ENCODE measurements at places on chromosomes 2 and 18.

- no peak for DNase-seq
These were observed 5.9 kb downstream of the GYPC start for GRCh38 chr2:126661702-126662500.

DNA sequence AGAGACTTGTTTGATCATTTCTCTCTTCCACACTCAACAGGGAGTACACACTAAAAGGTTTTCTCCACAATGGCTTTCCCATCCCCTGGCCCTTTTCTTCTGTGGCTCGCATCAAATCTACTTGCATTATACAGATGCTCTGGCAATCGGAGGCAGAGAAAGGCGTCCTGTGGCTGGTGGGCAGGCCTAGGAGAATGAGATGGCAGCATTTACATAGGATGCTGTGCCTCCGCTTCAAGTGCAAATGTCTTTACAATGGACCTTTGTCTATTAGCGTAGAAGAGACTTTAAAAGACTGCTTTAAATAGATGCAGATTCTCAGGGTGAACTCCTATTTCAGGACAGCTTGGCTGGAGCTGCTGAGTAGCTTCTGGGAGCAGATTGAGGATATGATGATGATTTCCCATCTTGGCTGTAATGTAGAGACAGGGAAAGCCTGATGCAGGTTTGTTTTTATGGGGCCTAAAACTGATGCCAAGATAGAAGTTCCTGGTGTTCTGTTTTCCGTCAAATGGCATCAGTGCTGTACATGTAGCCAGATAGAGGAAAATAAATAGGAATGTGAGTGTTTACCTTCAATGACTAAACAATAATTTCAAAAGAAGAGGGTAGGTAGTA is 423.4 kb downstream of the RND3 start:
- no peak for DNase-seq

DNA sequence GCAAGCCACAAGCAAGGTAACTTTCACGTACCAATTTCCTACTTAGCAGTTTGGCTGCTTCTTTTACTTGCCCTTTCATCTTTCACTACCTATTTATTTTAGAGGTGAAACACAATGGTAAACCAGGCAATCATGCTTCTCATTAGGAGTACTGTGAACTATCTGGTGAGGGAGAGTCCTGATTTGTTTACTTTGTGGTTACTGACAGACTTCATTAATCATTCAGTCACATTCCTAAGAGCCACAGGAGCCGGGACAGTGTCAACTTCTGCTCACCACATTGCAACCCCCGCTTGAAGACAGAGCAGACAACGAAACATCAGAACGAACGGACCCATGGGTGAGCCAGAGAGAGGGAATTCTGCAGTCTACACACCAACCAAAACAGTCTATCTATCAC is 28.8 kb downstream of the TUBB6 start:
- DNase-seq: no peak

- DNase-seq: peak; percentile 8
These were observed 1.3 kb upstream of the UBE2E3 start for GRCh38 chr2:180978903-180979748.

GRCh38 chr2:118987886-118988285 is 45.9 kb downstream of the MARCO start:
- no peak for DNase-seq

GRCh38 chr2:97819754-97820153 is 106.4 kb downstream of the ZAP70 start:
- no peak for DNase-seq

DNA sequence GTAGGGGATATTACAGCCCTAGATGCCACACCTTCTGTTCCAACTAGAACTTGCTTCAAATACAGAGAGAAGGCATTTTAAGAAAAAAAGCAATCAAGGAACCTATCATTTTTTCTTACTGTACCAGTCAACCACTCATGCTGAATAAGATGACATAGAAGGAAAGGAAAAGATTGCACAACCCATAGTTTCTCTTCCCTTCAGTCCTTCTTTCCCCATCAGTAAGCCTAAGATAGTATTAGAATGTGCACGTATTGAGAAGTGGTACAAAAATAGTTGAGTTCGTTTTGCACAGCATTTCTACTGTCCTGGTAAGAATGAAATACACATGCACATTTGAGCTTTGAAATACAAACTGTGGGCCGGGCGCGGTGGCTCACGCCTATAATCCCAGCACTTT is 27.0 kb upstream of the HK2 start:
- no peak for DNase-seq

- no peak for DNase-seq
These were observed 3.2 kb upstream of the SH3RF3 start for GRCh38 chr2:109125593-109126500.

DNA sequence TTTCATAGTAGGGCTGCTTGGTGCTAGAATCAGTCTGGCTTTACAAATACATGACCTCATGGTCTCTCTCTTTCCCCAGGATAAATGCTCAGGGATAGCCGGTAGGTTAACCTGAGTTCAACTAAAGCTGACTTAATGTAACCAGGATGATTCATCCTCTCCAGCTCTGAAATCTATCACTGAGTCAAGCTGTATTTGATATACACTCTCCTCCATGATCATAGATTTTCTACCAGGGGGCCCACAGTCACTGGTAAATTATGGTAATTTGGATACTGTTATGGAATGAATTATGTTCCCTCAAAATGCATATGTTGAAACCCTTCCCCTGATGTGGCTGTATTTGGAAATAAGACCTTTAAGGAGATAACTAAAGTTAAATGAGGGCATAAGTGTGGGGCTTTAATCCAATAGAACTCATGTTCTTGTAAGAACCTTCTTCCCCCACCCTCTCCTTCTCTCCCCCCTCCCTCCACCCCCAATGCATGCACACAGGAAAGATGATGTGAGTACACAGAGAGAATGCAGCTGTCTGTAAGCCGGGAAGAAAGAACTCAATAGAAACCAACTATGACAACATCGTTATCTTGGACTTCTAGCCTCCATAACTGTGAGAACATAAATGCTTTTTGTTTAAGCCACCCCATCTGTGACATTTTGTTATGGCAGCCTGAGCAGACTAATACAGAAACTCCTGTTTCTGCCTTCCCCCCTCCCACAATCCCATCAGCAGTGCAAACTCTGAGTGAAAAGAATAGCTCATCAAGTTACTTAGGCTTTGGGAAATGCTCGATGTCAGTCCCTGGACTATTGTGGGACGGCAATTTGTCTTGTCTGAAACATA is 134.9 kb upstream of the KYNU start:
- no peak for DNase-seq

- DNase-seq: no peak
These were observed 56.3 kb downstream of the FOXI3 start for GRCh38 chr2:88396209-88396608.

DNA sequence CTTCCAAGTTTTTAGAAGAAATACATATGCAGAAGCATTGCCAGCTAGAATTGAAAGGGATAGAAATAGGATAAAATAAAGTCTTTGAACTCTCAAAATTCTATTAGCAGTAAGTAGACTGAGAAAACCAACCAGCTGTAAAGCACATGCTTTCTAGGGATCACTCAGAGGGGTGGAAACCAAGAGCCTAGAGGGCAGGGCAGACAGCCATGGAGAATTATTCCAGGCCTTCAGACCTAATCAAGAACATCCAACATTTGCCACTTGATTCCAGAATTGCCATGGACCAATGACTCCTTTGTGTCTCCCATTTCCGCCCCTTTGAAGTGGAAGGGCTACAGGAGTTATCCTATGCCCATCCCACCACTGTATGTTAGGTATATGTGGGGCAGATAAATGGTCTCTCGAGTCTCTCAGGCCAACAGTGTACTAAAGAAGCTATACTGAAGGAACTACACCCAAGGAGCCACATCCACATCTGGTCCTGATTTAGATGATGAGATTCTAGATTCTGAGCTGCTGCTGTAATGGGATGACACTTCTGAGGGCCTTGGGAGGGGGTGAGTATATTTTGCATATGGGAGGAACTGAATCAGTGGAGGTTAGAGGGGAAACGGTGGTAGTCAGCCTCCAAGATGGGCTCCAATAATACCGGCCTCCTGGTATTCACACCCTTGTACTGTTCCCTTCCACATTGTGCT is 4.0 kb downstream of the FARSB start:
- no peak for DNase-seq

- DNase-seq: no peak
These were observed 120.2 kb downstream of the MEIS1 start for GRCh38 chr2:66555091-66555490.

- DNase-seq: peak; percentile 25
These were observed 3.5 kb downstream of the HEATR5B start for GRCh38 chr2:37080689-37081088.

- DNase-seq: no peak
These were observed 120.3 kb downstream of the PIEZO2 start for GRCh38 chr18:11029021-11029420.

- no peak for DNase-seq
These were observed 375.8 kb upstream of the FANCL start for GRCh38 chr2:58616961-58617360.

DNA sequence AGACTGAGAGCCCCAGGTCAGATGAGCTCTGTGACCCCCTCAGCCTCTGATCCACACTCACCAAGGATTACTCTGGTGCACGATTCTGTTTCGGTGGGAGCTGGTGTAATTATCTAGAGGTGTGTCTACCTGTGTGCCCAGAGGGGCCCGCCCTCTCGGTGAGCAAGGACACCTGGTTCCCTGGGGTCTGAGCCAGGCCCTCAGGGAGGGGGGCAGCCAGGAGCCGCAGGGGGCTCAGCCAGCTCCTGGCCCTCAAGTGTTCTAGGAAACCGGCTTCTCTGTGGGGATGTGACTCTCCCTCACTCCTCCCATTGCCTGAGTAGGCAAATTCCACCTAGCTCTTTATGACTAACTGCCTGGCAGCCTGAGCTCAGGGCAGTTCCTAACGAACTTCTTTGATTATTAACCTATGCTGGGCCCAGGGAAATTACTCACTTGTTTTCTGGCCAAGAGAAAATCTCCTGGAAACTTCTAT is 17.4 kb downstream of the AGAP1 start:
- no peak for DNase-seq

DNA sequence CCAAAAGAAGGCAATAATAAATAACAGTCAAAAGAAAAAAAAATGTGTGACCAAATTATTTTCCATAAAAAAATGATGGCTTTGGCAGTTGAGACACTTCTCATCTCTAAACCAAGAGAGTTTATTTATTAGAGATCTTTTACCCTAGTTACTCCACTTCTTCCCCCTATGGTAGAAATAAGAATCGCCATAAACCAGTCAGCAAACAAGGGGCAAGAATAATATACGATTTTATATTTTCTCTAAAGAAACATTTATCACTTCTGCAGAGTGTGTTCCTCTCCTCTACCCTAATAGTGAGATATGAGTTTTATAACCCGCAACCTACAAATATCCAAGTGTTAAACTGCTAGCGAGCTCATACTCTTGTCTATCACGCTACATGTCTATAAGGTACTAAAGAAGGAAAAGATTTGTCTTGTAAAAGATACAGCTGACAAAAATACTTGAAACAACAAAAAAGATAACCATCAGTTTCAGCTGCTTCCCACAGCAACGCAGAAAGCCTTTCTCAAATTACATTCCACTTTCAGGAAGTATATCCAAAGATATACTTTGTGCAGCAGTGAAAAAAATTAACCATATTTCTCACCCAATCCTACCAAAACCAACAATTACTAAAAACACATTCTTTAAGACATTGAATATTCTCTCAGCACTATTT is 2.3 kb downstream of the RNF103 start:
- DNase-seq: peak; percentile 22

DNA sequence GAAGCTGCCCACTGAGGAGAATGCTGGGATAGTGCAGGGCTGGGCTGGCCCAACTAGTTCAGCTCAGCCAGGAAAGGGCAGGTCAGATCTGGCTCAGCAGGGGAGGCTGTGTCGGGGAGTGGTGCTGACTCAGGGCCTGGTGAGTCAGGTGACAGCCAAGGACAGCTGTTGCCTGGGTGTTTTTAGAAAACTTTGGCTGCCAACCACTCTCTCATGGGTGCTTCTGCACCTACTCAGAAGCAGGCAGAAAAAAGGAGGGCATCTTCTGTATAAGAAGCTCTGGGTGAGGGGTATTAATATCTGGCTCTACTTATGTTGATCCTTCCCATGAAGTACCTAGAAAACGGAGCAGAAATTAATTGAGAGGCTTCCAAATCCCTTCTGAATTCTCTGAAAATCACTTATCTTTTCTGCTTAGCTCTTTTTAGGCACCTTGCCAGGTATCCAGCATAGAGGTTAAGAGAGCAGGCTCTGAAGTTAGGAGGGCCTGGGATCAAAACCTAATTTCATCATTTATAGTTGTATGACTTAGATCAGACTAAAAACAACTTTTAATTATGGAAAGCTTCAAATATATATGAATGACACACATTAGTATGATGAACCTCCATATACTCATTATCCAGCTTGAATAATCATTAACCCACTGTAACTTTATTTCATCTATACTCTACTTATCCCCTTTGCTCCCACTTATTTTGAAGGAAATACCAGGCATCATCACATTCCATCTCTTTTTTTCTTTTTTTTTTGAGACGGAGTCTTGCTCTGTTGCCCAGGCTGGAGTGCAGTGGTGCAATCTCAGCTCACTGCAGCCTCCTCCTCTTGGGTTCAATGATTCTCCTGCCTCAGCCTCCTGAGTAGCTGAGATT is 15.5 kb upstream of the RAB10 start:
- no peak for DNase-seq

GRCh38 chr2:105399207-105399861 is 483 bp upstream of the FHL2 start:
- no peak for DNase-seq

DNA sequence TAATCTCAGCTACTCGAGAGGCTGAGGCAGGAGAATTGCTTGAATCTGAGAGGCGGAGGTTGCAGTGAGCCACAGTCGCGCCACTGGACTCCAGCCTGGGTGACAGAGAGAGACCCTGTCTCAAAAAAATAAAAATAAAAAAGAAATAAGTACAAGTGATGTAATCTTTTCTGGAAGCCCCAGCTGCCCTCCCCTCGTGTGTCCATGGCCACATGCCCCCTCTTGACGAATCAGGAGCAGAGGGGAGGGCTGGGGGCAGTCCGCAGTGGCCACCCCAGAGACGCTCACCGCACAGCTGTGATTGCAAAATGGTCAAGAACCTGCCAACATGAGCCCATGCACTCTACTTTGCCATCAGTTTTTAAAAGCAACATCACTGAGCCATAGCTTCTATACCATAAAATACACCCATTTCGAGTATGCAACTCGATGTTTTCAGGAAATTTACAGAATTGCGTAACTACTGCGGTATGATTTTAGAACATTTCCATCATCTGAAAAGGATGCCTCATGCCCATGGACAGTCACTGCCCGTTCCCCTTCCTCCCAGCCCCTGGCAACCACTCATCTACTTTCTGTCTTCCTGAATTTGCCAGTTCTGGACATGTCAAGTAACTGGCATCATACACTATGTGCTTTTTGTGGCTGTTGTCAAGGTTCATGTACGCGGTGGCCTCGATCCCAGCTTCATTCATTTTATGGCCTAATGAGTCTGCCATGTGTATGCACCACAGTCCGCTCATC is 88.1 kb downstream of the NDUFA10 start:
- no peak for DNase-seq

DNA sequence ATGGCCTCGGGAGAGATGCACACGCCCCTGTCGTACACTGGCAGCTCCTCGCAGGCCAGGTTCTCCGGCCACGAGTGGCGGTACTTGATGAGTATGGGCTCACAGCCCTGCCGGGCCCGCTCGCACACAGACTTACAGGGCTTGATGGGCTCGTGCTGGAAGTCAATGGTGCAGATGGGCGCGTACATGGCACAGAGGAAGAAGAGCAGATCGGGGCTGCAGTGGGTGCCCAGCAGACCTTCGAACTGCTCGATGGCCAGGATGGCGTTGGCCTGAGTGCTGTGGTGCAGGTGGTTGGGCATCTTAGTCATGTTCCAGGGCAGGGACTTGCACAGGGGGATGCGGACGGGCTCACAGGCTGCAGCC is 359 bp downstream of the FRZB start:
- DNase-seq: no peak

GRCh38 chr18:24538414-24539264 is 78.2 kb downstream of the HRH4 start:
- no peak for DNase-seq

GRCh38 chr2:151973901-151974199 is 125.0 kb downstream of the CACNB4 start:
- no peak for DNase-seq

Data from OCI-LY7 (cell line).